ENCODE measurements at places on chromosomes 7 and 10.

DNA sequence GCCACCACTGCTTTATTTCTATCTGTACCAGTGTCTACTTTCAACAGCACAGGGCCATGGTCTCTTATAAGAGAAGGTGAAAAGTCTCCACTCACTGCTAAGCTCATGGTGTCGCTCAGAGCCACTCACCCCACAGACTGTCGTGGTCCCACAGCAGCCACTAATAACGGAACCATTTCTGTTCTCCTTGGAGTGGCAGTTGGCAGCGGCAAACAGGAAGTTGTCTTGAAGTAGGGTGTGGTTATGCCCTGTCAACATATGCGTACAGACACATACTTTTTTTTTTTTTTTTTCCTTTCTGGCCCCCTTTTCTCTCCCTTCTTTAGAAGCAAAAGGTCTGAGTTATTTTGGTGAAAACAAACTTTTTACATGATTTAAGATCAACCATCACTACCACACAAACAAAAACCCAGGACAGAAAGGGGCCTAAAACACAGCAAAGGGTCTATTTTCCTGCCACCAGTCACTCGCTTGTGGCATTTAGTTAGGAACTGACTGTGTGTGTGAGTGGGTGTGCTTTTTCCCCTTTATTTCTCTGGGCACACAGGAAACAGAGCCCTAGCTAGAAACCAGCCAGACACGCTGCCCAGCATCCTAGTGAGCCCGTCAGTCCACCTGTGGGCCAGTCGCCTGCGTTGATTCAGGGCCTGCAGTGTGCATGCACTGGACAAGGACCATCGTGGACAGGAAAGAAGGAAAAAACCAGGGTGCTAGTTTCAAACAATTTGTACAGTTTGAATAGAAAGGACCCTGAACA, 96.7 kb upstream of the EFCAB10 start:
- DNase-seq, result no peak

- no peak for DNase-seq
These were observed 100.5 kb downstream of the KCNMA1 start for GRCh38 chr10:77537071-77537470.

DNA sequence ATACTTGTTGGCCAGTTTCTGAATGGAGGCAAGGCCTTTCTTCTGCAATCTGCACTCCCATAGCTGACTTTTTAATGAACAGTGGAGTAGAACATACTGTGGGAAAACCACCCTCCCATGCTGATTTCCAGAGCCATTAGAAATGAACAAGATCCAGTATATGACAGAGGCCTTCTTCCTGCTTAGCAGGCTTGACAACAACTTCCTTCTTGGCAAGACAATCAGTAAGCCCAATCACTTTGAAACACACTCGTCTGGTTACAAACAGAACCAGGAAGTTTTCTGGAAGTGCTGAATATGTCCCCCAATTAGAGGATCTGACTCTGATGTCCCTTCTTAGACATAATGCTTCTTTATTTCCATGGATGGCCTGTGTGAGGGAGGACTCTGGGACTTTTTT, 103.4 kb downstream of the SAMD9 start:
- no peak for DNase-seq

DNA sequence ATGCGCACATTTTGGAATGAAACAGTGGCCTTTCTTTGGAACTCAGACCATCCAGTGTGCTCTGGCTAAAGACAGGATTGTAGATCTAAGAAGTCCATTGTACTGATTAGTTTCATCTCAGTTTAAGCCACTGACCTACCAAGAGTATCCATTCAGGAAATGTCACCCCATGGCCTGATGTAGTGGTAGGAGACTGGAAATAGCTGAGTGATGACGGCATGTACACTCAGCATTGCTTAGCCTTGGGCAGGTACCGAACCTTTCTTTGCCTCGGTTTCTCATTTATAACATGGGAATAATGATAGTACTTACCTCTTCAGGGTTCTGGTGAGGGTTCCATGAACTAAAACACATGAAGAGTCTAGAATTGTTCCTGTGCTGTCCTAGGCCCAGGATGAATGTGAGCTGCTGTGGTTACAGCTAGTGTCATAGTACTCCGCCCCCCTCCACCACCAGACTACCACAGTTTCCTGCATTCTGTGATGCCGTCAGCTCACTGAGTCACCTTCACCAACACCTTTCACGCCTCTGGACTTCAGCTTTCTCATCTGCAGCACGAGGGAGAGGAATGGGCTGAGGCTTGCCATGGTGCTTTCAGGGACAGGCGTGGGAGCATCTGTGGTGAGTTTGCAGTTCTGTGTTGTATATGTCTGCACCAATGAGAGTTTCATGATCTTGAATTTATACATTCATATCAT, 484.0 kb upstream of the GALNT17 start:
- DNase-seq, result no peak

DNA sequence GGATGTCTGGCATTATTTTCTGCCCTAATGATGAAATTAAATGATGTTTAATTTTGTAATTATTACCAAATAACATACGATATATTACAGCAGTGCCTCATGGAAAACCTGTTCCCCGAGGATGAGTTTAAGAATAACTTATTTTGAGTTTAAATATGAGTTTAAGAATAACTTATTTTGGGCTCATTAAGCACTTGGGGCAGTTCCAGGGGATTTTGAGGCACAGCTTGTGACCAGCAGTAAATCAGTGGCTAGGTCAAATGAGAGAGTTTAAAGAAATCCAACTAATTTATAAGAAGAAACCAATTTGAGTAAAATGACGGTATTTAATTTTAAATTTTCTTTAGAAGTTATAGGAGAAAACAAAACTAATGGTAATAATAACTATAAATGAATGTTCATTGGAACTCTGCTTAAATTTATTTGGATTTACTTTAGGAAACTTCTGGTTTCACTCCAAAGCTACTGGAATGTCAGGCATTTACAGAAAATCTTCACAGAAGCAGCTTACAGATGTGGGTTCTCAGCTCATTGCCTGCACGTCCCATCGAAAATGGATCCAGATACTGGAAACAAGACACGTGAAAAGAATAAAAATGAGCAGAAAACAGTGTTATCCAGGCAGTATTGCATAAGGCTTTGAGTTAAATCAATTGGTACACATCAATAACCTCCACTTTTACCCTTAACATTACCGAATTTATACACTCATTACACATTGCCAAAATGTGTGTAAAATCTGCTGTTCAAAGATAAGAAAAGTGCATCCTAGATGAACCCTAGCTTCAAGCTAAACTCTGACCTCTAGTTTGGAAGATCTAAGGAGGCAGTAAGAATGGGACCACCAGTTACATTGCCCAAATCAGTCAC, 784.5 kb upstream of the IGFBP3 start:
- DNase-seq, result no peak

DNA sequence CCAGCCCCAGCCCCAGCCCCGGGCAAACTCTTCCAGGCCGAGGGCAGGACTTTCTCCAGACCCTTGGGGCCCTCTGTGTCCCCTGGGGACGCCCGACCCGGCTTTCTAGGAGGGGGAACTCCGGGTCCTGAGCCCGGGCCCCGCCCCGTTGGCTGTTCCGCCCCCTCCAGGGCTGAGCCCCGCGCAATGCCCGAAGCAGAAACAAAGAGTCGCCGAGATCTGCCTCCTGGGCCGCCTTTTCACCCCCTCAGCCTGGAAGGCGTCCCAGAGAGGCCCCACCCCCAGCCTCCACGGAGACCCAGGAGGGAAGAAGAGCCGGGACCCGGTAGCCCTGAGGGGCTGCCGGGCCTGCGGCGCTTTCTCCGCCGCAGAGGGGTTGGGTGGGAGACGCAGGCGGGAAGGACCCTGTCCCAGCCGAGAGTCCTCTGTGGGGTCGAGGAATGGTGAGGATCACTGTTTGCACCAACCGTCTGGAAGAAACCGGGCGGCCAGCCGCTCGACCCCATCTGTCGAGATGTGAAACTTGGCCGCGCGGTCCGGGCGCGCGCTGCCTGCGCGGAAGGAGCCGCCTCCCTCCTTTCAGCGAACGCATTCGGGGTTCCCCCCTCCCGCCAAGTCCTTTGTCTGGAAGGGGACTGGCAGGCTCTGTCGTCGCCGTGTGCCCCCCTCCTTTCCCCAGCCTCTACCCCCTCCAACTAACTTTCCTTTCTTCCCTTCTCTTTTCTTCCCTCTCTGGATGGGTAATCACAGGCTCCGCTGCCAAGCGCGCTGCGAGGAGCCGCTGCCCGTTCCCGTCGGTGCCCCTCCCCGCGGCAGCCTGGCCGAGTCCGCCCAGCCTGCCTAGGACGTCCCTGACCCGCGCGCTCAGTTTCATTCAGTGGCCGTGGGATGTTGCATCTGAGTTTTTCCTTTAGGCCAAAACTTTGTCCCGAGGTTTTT, 10.2 kb downstream of the EN2 start:
- no peak for DNase-seq

DNA sequence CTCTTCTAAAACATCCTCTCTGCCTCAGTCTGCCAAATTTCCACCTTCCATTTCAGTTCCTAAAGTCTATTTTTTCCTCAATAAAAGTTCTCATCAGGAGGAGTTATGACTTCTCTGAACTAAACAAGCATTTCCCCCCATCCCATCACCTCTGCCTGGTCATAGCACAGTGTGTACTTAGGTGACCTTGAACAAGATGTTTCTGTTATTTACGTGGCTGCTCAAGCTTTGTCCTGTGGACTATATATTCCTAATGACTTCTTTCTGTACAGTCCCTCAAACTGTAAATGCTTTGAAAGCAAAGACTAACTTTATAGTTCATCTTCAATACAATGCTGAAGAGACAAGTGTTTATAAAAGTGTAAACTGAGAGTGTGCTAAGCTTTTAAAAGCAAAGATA, 166.9 kb downstream of the CPEB3 start:
- peak; percentile 25 for DNase-seq

- DNase-seq, result no peak
These were observed 68.7 kb upstream of the AASS start for GRCh38 chr7:122212754-122213153.

DNA sequence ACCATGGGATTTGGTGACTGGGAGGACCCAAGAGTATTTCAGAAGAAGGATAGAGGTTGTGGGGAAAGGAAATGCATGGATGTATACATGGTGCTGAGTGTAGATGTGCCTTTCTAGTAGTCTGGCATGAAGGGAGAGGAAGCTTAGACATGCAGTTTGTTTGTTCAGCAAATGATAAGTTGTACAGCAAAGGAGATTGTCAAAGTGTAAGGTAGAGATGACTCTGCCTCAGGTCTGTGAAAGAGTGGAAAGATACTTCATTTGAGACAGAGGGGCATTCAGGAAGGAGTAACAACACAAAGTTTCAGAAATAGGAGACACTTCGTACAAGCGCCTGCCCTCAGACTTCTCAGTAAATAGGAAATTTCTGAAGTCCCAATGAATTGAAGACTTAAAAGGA, 152.3 kb downstream of the CELF2 start:
- DNase-seq, result no peak

DNA sequence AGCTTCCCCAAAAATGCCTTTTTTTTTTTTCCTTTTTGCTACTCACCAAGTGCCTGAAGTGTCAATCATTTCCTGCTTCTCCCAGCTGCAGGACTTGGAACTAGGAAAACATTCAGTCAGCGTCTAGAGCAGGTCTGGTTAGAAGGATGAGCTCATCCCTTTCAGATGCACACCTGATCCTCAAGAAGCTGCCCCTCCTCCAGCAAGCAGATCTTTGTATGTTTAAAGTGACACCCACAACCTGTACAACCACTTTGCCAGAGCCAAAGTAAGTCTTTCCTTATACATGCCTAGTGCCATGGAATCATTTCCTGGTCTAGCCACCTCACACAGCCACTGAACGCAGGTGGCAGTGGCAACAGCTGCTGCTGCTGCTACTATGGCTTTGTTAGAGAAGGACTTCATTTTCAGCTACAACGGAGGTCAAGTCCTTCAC, 10.4 kb upstream of the USP54 start:
- no peak for DNase-seq

- no peak for DNase-seq
These were observed 15.4 kb upstream of the MEST start for GRCh38 chr7:130476297-130477150.

DNA sequence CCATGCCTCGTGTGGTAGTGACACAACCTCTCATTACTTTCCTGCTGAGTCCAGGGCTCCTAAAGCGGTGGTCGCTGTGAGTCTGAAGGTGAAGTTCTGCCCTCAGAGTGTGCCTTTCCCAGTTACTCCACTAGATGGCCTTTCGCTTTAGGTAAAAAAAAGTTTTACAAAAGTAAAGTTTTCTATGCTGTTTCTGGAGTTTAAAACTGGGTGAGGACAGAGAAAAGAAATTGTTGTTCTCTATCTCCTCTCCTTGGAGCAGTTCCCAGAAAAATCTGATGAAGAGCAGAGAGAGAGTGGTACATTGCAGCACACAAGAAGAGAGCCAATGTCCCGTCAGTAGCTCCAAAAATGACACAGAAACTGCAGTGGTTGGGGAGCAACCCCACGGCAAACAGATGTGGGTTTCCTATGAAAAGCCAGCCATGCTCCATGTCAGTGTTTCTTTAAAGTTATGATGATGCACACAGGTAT, 257.1 kb downstream of the GLI3 start:
- DNase-seq, result peak; percentile 56

GRCh38 chr7:108717781-108718180, 148.1 kb downstream of the DNAJB9 start:
- DNase-seq, result no peak

GRCh38 chr7:37915438-37915837, 1.2 kb downstream of the SFRP4 start:
- no peak for DNase-seq

- no peak for DNase-seq
These were observed 51.8 kb downstream of the HIPK2 start for GRCh38 chr7:139725858-139726484.

DNA sequence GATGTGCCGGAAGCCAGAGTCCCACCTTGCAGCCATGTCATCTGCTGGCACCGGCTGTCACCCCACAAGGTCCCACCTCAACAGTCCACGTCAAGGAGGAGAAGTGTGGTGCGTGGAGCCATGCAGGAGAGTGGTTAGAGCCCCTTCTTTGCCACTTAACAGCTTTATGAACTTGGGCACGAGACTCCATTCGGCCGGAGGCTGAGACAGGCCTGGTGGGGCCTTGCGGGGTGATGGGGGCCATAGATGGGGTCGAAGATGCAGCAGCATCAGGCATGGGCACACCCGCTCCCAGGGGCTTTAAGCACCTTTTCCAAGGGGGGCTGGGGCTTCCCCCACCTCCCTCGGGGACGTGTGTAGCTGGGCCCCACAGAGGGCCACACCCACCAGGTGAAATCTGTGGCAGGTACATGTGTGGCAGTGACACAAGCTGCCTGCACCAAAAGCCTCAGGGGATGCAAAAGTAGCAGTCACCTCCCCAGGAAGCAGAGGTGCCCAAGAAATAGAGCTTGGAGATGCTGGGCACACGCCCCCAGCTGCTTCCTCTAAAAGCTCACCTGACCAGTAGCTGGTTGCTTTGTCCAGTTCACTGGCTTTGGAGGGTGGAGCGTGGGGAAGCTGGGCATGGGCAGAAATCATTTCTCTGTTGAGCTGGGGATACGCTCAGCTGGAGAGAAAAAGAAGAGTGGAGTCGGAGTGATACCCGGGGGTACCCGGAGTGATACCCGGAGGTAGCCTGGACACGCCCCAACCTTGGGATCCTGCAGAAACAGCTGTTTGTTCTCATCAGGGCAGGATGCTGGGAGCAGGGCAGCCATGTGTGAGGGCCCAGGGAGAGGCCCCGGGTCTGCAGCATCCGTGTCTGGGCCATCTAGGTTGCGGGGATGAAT, 199.8 kb downstream of the EBF3 start:
- no peak for DNase-seq

Measured in HAP-1 (cell line).